ENCODE measurements at places on chromosomes 5 and 9.
A peak's percentile ranks its signal among the peaks of the same experiment; 100 is the strongest.

DNA sequence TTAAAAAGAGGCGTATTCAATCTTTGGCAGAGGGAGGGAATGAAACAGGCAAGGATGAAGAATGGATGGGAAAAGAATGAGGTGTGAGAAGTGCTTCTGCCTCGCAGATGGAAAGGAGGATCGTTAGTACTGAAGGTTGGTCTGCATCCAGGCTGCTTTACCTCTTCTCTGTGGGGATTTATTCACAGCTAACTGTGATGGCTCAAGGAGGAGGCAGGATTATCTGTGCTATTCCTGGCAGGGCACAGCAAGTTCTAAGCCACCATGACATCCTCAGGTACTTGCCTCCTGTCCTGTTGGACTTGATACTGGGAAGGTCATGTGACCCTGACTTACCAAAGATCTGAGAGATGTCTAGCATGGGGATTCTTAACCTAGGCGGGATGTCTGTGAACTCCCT, 84.3 kb downstream of the GDNF start:
- DNase-seq: no peak

GRCh38 chr9:84772511-84772910, 103.0 kb downstream of the NTRK2 start:
- no peak for DNase-seq

DNA sequence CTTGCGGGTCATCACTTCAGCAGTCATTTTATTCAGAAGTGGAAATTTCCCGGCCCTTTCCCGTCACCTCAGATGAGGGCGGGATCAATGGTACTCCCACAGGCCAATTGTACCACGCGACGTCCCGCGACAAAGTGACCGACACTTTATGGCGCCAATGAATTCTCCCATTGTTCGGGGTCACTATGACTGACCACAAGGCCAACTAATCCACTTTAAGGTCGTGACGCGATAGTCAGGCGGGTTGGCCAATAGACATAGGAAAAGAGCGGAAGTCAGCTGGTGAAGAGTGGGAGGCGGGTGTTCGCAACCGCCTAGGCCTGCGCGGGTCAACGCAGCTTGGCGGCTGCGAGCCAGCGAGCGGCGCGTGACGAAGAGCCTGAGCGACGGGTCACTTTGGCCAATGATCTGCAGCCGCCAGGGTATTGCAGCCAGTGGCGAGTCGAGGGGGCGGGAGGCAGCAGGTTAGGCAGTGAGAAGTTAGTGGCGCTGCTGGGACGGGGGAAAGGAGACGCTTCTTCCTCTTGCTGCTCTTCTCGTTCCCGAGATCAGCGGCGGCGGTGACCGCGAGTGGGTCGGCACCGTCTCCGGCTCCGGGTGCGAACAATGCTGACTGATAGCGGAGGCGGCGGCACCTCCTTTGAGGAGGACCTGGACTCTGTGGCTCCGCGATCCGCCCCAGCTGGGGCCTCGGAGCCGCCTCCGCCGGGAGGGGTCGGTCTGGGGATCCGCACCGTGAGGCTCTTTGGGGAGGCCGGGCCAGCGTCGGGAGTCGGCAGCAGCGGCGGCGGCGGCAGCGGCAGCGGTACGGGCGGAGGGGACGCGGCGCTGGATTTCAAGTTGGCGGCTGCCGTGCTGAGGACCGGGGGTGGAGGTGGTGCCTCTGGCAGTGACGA, at the start of gene ANKHD1:
Gene ANKHD1, plus strand, starts transcription at position 472 of the 896 bp plus-strand sequence. Its CDS starts 135 bp downstream, at position 607.
- DNase-seq: peak; percentile 100

DNA sequence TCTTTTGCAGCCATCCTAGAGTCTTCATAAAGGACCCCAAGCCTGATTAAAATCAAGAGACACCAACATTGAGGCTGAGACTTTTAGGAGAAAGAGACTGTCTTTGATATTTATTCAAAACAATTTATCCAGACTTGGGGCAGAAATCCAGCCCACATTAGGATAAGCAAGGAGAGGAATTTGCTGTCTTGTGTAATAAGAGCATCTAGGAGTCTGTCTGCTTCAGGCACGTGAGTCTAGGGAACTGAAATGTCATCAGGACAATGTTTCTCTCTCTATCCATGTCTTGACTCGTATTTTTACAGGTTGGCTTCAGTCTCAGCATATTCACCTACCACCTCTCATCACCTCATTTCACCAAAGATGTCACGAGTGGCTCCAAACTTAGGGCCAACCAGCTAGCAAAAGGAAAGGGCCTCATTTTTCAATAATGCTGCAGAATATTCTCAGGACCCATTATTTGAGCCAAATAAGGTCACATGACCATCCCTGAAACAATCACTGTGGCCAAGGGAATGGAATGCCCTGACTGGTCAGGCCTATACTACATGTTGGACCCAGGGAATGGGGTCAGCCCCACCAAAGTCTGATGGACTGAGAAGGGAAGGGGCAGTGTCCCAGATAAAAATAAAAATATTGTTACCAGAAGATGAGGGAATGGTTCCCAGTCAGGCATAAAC, 70.3 kb upstream of the SAP30L start:
- peak; percentile 73 for DNase-seq

DNA sequence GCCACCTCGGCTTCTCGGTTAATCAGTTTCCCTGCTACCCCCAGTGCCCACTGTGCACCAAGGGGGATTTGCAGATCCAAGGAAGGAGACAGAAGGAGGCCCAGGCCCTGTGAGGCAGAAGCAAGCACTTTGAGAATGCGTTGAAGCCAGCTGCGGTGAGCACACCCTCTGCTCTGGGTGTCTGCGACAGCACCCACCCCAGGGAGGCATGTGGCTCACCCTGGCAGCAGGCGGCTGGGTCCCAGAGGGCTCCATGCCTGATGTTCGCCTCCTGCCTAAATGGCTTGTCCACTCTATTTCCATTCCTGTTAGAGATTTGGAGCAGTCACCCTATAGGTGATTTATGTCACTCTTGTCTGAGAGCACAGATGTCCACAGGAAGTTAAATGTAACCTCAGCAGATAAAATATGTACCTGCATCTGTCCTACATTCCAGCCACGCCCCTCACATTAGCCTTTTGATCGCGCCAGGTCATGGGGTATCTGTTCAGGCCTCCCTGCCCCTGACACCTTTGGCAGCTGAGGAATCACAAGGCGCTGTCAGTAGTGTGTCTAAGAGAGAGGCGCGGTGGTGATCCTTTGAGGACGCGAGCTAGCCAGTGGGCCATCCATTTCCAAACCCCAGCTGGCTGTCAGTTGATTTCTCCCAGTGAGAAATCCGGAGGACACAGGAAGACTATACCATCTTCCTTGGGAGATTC, 28.1 kb downstream of the PTGES2 start:
- DNase-seq: peak; percentile 58

GRCh38 chr5:138573949-138574670, 1.1 kb downstream of the HSPA9 start:
- DNase-seq: peak; percentile 13

GRCh38 chr9:88230612-88231011, 92.3 kb upstream of the SPATA31C2 start:
- no peak for DNase-seq

GRCh38 chr9:2128141-2128540, 113.0 kb downstream of the SMARCA2 start:
- no peak for DNase-seq

DNA sequence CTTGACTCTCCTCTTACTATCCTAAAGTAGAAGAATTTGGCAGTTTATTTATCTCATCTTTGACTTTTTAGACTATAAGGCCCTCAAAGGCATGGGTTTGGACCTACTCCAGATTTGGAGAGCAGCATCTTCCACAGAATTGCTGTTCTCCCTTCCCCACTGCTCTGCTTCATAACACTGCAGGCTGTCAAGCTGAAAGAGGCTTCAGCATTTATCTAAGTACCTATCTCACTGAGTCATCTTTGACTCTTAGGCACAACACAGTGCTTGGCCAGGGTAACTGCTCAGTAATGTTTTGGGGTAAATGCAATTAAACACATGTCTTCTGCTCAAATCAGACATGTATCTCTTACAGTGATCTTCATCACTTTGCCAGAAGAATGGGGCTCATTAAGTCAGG, 60.6 kb downstream of the GRIN3A start:
- DNase-seq: no peak

DNA sequence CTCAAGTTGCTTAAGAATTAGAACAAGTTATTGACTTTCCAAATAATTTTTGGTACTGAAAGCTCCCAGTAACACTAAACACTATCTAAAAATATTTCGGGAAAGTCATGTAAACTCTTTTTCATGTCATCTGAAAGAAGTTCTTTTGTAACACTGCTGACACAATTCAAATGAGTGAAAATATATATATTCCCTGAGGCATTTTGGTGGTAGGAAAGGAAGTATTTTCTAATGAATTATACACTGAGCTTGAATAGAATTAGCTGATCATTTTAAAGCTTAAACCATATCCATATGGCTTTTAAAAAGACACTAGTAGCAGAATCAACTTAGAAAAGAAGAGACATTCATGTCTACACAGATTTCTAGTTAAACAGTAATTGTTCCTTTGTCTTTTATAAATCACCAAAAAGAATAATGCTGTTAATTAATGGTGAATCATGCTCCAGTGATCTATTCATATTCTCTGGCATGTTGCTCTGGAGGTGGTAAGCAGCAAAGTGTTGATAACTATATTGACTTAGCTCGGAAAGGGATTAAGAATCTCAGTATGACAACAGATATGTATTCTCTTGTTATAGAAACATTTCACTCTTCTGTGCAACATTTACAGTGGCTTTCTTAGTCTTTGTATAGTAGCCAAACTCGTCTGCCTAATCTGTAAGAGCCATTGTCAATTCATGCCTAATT, 27.4 kb upstream of the RFX3 start:
- no peak for DNase-seq

DNA sequence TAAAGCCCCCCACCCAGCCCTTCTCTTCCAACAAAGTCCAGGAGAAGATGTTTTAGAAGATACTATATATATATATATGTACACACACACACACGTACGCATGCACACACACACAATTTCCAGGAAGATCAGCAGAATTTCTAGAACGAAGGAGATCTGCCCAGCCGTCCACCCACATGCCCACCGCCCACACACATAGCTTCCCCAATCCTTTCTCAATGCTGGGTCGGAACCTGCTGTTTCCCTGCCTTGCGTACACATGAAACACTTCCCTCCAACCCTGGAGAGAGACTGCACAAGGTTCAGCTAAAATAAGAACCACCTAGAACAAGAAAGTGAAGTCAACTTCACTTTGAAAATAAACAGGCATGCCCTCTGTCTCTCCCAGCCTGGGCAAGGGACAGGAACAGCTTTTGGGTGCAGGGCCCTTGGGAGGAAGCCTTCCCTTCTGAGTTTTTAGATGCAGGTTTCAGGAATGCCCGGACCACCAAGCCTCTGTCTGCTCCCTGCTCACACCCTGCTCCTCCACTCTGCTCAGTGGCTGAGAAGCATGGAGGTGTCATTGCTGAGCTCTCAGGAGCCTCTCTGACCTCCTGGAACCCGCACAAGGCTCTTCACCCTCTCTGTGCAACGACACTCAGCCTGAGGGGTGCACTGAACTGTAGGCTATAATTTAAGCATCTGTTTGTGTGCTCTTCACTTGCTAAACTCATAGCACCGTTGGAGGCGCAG, 149.4 kb downstream of the C5orf15 start:
- DNase-seq: no peak

- no peak for DNase-seq
Measured at GRCh38 chr9:127503379-127503921, 52.1 kb downstream of the LRSAM1 start.

DNA sequence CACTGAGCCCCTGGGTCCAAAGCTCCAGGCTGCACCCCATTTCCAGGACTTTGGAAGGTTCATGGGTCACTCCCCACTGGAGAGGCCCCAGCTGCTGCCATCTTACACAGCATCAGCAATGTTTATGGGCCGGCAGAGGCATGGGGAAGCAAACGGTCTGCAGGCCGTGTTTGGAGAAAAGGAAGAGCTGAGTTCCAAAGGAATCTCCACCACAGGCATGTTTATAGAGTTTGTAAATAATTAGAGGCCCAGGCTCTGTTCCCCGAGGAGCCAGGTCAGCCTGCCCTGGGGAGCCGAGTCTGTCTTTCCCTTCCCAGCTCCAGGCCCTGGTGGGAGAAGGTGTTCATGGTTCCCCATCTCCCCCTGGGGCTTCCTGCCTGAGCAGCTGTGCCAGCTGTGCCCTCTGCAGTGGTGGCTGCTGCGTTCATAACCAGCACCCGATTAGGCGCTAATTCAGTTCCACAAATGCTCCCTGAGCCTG, 64.8 kb downstream of the COL27A1 start:
- peak; percentile 87 for DNase-seq

GRCh38 chr5:19975795-19976194, 12.2 kb downstream of the CDH18 start:
- no peak for DNase-seq

DNA sequence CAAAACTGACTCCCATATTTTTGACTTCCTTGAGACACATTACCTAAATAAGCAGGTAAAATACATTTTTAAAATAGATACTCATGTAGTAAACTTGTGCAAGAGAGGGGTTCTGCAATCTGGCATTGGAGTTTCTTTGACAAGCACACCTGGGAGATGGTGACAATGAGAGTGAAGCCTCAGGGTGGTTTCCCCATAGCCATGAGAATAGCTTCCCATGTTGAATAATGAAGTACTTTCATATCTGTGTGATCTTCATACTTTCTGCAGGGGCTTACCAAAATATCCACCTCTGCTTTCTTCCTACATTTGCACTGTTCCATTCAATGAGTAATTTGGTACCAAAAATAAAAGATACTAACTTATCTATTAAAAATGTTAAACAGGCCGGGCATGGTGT, 44.7 kb upstream of the VCAN start:
- DNase-seq: no peak

- DNase-seq: no peak
Measured at GRCh38 chr5:130427222-130427955, 523.1 kb downstream of the CHSY3 start.

- no peak for DNase-seq
Measured at GRCh38 chr5:31213705-31214121, 20.2 kb downstream of the CDH6 start.

Measured in fibroblast of villous mesenchyme (primary cell).